Posterior vena cava (tissue), 2 donors: ENCODE measurements at places on chromosomes 12 and 14. TPM values are rescaled to one million over a fixed set of nuclear protein-coding genes. Genes with fewer than 3 reads are reported as not detected.

The RNASE3 gene
- total RNA-seq: 0.48 TPM

- DNase-seq: no peak
Measured at GRCh38 chr12:29921307-29921706, 137.6 kb upstream of the TMTC1 start.

DNA sequence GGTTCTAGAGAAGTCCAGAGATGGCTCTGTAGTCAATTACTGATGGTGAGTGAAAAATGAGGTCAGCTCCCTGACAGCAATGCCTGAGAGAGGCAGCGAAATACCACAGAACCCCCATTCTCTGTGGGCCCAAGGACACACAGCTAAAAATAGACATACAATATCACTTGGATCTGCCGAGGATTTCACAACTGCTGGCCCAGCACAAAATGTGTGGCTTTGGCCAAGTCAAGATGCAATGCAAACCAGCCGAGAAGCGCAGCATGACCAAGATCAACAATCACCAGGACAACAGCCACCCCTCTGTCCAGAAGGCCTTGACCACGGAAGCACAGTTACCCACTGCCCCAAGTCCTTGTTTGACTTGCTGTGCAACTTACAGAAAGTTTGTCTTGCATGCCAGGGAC lies 52.2 kb downstream of the CKAP4 start:
- DNase-seq: peak; percentile 90

GRCh38 chr12:39490500-39491282 lies 47.8 kb upstream of the KIF21A start:
- DNase-seq: no peak

GRCh38 chr12:120856980-120857379 lies 47.2 kb downstream of the SPPL3 start:
- no peak for DNase-seq

DNA sequence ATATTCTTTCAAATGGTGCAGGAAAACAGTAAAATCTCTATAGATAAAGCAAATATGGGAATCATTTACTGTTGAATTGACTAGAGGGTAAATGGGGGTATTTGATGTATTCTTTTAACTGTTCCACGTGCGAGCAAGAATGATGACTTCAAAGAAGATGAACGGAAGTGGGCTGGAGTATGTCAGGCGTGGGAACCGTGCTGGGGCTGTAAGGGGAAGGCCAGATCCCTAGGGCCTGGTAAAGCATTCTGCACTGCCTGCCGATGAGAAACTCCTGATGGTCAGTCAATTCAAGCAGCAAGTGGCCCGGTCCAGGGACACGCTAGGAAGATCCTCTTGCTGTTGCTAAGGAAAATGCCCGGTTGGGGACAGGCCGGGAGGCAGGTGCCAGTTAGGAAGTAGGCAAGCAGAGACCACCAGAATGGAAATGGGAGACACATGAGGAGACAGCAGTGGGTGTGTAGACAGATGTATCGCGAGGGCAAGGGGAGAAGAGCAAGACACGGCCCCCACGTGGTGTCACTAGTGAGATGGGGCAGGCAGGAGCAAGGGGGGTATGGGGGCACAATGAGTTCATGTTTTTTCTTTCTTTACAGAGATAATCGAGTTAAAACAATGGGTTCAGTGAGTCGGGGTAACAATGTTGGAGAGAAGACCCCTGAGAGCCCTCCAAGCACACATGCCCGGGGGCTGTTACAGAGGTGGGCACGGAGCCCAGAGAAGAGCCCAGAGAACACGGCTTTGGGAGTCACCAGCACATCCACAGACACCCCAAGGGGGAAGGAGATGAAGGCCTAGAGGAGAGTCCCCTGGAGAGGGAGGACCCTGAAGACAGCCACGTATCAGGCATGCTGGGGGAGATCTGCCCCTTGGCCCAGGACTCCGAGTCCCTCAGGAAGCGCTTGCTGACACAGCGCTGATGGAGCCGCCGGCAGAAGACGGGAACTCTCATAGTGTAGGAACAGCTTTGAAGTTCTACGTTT lies 37.2 kb downstream of the FBXO21 start:
- no peak for DNase-seq
